ENCODE measurements at places on chromosomes 1 and 21.

DNA sequence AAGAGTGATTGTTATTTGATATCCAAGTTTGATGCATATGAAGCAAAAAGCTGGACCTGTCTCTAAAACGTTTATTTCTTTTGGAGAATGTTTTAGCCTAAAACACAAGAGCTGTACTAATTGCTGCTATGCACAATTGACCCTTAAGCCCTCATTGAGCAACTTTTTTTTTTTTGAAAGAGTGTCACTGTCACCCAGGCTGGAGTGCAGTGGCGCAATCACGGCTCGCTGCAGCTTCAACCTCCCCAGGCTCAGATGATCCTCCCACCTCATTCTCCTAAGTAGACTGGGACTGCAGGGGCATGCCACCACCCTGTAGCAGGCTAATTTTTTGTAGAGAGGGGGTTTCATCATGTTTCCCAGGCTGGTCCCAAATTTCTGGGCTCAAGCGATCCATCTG lies 129.1 kb downstream of the PIK3R3 start:
- no peak for DNase-seq

- DNase-seq, result no peak
Measured at GRCh38 chr1:94349853-94350252, 68.3 kb upstream of the ABCD3 start.

- no peak for DNase-seq
Measured at GRCh38 chr1:80917826-80918225, 882.9 kb upstream of the ADGRL2 start.

GRCh38 chr1:26539722-26540121 lies 10.2 kb downstream of the RPS6KA1 start:
- DNase-seq, result no peak

DNA sequence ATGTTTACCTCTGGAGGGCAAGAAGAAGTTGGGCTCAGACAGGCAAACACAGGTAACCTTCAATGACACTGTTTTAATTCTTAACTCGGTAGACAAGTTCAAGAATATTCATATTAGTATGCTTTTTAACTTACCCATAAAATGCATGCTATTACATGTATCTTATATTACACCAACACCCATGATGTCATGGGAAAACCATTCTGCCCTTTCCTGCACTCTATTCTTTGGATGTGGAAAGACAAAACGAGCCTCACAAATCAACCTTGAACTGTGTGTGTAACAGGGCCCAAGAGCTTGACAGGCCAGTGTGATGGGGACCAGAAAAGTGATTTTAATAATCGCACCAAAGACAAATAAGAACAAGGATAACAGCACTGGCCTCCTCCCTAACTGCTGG lies 22.6 kb upstream of the RAP1GAP start:
- DNase-seq, result no peak

DNA sequence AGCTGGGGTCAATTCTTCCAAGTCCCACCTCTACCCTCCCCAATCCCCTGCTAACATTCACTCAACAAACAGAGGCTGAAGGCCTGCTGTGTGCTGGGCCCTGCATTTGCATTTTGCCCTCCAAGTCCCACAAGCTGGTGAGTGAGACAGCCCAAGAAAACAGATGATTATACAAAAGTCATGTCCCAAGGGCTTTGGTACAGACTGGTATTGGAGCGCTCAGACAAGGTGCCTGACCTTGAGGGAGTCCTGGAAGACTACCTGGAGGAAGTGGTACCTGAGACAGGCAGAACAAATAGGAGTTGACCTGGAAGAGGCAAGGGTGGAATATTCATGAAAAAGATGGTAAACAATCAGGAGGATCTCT lies 4.2 kb downstream of the LMOD1 start:
- DNase-seq, result no peak

GRCh38 chr21:42314616-42315295 lies 453 bp downstream of the TFF3 start:
- no peak for DNase-seq

GRCh38 chr1:109822749-109823542 lies 59.2 kb upstream of the EPS8L3 start:
- DNase-seq, result no peak

DNA sequence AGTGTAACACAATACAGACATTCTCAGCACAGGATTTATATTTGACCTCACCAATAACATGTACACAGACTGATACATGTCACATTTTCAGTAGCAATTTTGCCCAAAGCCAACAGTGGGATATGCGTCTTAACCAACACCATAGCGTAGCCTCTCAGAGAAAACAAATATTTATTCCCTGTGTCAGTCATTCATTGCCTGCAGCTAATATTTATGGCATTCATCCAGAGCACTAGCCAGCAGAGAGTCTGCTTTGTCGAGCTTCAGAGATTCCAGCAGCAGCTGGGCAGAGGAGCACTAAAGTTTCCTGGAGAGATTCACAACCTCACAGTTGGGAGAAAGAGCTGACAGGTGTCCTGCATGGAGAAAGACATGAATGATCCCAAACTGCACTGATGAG lies 400.7 kb upstream of the DAB1 start:
- DNase-seq, result no peak

- no peak for DNase-seq
Measured at GRCh38 chr1:233647636-233648035, 33.7 kb downstream of the KCNK1 start.

GRCh38 chr1:229669333-229669732 lies 43.3 kb downstream of the URB2 start:
- no peak for DNase-seq

DNA sequence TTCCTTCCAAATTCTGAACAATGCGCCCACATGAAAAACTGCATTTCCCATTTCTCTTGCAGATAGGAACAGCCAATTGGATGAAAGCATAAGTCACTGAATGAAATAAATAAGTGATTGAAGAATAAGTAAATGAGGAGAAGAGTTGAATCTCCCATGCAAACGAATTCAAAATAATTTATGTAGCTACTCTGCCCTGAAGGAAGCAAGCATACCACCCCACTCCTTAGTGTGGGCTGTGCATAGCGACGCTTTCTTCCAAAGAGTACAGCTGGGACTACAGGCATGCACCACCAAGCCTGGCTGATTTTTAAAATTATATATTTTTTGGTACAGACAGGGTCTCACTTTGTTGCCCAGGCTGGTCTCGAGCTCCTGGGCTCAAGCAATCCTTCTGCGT lies 16.5 kb upstream of the RIMKLA start:
- DNase-seq, result no peak

DNA sequence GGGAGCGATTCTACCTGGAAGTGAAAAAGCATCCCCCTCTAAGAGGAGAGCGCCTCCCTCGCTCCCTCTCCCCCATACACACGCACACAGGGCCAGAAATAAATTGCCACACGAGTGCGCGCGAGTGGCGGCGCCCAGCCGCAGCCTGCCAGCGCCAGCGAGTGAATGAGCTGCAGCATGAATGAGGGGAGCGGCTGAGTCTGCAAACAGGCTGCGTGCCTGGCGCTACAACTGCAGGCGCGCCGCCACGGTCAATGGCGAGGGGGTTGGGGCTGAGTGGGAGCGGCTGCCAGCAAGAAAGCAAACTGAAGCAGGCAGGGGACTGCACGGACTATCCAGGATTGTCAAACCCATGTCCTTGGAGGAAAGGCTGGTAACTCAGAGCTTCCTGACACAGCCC lies 2.2 kb downstream of the CAMK1G start:
- no peak for DNase-seq

DNA sequence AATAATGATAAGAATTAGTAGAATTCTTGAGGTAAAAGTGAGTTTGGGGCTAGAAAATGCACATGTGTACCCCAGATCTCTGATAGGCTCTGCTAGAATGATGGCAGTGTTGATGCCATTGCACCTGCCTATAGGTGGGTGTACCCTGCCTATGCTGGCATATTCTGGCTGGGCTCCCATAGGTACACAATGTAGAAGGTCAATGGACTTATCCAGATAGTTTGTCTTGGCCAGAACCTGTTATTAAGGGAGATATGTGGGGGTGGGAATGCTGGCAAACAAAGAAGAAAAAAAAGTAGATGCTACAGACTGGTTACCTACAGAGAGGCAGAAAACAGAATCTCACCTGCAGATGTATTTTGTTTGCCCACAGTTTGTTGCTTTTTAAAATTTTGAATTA lies 14.1 kb upstream of the KLHDC8A start:
- no peak for DNase-seq

GRCh38 chr21:44699502-44700001 lies 2.6 kb downstream of the KRTAP10-12 start:
- no peak for DNase-seq

DNA sequence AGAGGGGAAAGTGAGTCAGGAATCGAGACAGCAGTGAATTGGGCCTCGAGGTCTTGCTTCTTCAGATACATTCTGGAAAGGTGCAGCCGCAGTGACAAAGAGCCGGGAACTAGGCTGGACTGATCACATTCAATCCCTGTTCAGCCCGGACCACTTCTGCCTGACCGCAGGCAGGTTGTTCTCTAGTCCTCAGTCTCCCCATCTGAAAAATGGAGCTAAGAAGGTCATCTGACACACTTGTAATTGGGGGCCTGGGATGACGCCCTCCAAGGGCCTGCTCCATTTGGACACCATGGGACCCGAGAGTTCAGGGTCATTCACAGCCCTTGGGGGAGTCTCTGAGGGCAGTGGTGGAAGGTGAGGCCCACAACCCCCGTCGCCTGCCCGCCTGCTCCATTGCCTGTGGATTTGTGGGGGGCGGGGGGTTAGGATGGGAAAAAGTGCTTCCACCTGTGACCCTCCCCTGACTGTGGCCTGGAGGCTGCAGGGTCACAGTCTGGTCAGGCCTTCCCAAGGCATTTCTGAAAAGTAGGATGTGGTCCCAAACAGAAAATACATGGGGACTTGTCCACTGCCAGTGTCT lies 87.9 kb upstream of the CSF3R start:
- DNase-seq, result no peak

DNA sequence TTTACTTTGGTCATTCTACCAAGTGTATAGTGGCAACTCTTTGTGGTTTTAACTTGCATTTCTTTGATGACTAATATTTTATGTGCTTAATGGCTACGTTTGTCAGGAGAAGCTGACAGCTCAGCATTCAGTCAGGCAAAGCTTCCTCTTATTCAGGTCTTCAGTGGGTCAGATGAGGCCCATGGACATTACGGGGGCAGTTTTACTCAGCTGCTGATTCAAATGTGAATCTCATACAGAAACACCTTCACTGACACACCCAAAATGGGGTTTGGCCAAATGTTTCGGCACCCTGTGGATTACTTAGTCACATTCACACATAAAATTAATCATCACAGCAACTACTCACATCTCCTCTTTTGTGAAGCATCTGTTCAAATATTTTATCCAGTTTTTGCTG lies 104.9 kb upstream of the PLD5 start:
- no peak for DNase-seq

- DNase-seq, result no peak
Measured at GRCh38 chr1:37069406-37069805, 35.1 kb upstream of the GRIK3 start.

DNA sequence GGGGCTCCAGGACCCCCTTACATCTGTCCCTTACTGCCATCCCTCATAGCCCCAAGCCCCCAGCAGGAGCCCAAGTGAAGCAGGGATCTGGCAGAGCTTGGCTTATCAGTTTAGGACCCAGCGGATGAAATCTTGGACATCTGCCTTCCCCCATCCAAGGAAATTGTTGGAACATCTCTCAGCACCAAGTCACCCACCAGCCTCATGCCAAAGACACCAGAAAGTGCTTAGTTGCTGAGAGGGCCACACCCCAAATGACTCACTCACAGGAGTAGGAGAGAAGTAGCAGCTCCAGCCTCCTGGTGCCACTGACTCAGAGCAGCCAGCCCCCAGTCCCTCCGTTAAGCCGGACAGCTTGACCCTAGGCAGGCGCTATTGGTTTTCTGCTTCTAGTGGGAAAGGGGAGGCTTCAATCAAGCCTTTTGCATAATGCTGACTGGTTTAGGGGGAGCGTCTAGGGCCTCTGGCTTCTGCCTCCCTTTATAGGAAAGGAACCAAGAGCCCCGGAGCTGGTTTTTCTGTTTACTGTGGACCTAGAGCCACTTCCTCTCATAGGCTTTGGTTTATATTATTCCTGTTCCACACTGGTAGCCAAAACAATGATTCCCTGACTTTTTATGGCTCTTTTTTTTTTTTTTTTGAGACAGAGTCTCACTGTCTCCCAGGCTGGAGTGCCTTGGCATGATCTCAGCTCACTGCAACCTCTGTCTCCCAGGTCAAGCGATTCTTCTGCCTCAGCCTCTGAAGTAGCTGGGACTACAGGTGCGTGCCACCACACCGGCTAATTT lies 114.2 kb upstream of the IPO9 start:
- DNase-seq, result no peak

DNA sequence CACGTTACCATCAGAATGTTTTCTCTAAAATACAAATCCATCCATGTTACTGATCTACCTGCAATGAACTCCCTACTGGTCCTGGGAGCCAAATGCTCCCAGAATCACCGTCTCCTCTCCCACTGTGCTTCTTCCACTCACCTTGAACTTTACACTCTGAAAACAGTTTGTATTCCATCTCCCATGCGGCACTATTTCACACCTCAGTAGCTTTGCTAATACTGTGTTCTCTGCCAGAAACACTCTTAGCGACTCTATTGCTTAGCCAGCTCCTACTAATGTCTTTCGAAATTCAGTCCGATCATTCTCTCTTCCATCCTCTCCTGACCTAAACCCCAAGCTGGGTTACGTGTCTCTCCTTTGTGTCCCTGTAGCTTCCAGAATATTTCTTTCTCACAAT lies 284.4 kb upstream of the DUSP10 start:
- no peak for DNase-seq

GRCh38 chr1:9591669-9592509 lies 3.2 kb downstream of the TMEM201 start:
- no peak for DNase-seq

GRCh38 chr21:33940881-33941245 lies 25.3 kb upstream of the ATP5PO start:
- no peak for DNase-seq

DNA sequence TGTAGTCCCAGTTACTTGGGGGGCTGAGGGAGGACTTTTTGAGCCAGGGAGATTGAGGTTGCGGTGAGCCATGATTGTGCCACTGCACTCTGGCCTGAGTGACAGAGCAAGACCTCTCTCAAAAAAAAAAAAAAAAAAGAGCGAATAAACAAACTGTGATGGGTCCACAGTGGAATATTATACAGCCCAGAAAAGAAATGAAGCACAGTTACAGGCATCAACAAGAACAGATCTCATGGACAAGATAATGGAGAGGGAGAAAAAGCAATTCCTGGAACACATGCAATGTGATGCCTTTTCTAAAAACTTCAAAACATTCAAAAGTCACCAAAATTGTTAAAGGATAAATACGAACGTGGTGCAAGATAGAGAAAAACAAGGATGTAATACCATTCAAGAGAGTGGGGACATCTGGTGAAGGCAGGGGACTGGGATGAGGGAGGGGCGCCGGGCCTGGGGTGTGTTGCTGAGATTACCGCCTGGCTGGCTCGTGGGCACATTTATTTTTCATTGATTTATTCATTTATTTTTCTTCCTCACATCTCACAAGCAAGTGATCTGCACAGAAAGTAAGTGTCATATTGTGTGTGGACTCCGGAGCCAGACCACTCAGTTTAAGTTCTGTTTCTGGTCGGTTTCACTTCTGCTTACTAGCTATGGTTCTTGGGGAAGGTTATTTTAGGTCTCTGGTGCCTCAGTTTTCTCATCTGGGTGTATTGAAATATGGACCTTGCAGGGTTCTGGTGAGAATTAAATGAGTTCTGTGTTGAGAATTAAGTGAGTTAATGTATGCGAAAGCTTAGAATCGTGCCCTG lies 30.1 kb downstream of the ABCG1 start:
- DNase-seq, result no peak

- DNase-seq, result no peak
Measured at GRCh38 chr1:204703268-204703664, 17.7 kb upstream of the LRRN2 start.

Data from stimulated activated CD8-positive, alpha-beta memory T cell treated with anti-CD3 and anti-CD28 coated beads, Interleukin-2, amount 100 ng/mL, for 48 hours (primary cell).